Motor neuron (in vitro differentiated cells): ENCODE measurements at places on chromosomes 12 and 14.

DNA sequence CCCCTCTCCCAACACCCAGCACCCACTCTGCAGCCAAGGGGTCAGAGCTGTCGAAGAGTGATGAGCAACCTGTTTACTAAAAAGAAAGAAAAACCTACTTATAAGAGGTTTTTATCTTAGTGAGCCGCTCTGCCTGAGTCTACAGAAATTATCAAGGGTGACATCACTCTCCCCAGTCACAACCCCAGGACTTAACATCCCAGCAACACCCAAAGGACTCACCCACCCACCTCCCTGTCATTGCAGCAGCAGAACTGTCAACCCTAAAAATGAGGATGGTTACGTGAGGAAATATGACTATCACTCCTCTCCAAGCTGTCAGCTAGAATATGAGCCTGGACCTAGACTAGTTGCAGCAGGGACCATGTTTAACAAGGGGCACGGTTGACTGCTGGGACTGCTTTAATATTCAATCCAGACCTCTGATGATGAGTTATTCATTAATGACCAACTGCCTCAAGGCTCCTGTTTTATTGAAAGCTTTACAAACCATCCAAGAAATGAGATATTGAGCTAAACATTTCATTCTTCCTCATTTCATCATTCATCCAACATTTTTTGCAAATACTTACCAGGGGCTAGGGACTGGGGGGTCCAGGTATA is 53.9 kb upstream of the FICD start:
- ATAC-seq, result peak; percentile 52

DNA sequence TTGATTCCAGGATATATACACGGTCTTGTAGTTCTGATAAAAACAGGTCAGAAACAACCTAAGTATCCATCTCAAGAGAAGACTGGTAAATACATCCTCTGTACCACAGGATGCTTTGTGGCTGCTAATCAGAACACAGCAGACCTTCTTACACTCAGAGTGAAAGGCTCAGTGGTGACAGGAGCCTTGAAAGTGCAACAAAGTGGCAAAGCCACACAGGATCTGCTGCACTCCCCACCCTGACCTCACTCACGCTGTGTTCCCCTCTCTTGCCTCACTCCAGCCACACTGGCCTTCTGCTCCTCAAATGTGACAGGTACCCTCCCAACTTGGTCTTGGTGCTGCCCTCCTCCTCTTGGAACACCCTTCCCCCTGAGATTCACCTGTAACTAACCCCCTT is 98.1 kb upstream of the GRIP1 start:
- ATAC-seq, result no peak

DNA sequence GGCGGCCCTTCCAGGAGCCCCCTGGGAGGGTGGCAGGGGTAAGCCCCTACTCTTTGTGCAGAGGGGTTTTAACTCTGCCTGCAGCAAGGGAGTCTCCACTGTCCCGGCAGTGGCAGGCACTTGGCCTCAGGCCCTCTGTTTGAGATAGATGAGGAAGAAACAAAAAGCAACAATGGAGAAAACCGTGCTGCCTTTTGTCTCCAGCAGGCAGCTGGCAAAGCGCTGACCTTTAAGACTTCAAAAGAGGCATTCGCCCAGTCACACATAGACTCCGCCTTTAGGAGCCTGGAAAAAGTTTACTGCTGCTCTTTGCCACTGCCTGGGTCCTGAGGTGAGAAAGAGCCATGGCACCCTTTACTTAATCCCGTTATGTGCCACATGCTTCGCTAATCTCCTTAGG is 158.2 kb upstream of the NTF3 start:
- ATAC-seq, result no peak

DNA sequence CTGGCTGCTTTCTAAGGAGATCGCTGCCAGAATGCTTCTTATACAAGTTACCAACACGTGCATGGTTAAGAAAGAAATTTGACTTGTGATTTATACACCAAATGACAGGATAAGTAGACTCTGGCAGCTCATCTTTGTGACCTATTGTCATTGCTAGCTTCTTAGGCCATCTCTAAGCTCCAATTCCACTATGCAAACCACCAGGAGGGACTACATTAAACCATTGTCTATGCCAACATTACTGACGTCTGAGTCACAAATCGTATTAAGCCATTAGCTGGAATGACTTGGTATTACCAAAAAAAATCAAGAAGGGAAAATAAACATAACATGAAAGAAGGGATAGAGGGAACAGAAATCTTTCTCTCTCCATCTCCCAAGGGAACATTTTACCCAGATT is 15.8 kb upstream of the VPS33A start:
- no peak for ATAC-seq

- ATAC-seq, result peak; percentile 26
Observed at GRCh38 chr12:91801048-91801447, 344.6 kb downstream of the BTG1 start.

DNA sequence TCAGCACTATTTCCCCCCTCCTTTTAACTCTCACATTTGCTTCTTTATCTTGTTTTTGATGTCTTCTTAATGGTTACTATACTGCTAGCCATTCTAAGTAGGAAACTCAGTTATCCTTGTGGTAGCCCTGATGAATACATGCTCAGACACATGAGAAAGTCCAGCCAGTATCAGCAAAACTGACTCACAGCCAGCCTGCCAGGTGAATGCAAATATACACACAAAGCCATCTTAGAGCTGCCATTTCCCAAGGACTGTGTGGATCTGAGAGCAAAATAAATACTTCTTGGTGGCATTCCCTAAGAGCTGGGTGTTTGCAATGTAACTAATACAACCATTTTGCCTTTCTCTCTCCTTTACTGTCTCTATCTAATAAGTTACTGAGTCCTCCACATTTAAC is 455.2 kb downstream of the CCER1 start:
- ATAC-seq, result peak; percentile 78

GRCh38 chr12:46357438-46358324 is 14.9 kb downstream of the SLC38A2 start:
- ATAC-seq, result no peak

- ATAC-seq, result no peak
Observed at GRCh38 chr12:131867891-131868675, 26.3 kb upstream of the ULK1 start.

DNA sequence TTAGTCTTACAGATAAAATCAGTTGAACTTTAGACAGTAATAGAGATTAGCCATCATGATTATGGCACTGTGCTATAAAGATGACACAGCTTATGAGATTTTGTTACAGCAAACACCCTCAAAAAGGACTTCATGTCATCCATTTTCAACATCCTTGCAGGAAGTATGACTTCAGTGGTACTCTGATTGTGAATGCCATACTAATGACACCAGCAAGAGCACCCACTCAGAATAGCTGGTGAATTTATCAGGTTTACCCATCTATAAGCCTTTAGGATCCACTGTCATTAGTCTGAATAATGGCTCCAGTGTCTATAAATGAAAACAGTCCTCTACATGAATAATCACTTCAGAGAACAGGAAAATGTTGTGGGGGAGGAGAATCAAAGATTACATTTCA is 615.2 kb downstream of the RPS29 start:
- no peak for ATAC-seq

GRCh38 chr14:24310646-24311604 is at the start of gene LTB4R:
Gene LTB4R (plus strand): TSS chr14:24311502. CDS start chr14:24315652, 4,150 bp downstream.
- peak; percentile 90 for ATAC-seq

- no peak for ATAC-seq
Observed at GRCh38 chr14:57712102-57712501, 153.8 kb downstream of the SLC35F4 start.

DNA sequence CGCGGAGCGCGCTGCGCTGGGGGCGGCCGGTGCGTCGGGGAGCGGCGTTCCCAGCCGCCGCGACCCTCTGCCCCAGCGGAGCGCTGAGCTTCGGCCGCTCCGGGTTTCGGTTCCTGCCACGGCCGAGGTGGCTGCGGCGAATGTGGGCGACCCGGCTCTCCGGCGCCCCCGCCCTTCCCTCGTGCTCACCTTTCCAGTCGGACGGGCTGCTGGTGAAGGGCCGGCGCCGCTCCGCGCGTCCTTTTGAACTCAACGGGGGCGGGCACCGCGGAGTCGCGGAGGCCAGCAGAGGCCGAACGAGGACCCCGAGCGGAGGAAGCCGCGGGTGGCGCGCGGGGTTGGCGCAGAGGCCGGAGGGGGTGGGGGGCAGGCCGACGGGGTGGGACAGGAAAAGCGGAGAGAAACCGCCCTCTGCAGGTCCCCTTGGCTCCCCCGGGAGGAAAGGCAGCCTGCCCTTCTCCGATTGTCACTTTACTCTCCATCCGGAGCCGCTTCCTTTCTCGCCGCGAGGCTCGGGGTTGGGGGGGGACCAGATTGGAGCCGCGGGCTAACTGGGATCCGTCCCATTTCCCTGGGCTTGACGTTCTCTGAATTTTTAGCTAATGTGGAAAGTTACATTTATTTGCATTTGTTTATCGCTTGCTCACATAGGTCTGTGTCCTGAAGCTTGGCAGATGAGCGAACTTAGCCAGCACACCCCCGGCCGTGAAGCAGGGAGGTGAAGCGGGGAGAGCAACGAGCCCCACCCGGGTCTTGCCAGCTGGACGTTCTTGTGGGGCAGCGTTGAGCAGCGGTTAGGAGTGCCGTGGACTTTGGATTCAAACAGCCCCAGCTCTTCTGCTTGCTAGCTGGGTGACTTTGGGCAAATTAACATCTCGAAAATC is at the start of gene SMAGP:
Gene SMAGP, minus strand, starts transcription at position 349 of the 884 bp plus-strand sequence. CDS start 1,137 bp downstream, outside the sequence.
- ATAC-seq, result peak; percentile 67

DNA sequence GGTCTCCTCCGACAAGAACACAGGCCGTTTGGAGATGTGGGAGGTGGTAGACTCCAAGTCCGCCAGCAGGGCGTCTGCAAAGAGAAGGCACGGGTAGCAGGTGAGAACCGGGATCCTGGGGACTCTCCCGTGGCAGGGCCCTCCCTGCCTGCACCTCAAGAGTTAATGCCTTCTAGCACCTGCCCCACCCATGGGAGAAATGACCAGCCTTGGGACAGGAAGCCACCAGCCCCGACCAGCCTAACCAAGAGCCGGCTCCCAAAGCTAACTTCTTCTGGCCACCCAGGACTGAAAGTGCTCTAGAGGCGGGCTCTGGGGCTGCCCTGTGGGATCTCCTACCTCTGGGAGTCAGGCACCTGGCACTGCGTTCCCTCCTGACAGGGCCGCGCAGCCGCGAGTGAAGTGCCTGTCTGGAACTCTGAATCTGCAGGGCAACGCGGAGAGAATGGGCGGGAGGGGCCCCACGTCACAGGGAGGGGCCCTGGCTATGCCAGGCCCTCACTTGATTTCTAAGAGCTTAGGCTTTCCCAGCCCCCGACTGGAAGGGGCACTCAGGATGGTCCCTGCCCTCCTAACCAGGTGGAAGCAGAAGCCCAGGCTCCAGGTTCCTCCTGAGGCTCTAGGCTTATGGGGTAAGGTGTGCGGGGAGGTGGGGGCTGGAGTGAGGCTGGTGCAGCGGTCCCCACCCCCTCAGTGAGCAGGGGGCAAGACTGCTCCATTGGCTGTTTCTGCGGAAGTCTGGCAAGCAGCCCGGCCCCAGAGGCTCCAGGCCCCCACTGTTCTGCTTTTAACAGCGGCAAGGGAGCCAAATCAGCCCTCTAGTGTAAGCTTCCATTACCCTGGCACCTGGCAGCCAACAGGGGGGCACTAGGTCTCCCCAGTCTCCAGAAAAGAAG is 23.6 kb upstream of the RPLP0 start:
- no peak for ATAC-seq
